Frontal cortex (tissue), 4 donors: ENCODE measurements at places on chromosomes 5 and 9.
A peak's percentile ranks its signal among the peaks of the same experiment; 100 is the strongest.

DNA sequence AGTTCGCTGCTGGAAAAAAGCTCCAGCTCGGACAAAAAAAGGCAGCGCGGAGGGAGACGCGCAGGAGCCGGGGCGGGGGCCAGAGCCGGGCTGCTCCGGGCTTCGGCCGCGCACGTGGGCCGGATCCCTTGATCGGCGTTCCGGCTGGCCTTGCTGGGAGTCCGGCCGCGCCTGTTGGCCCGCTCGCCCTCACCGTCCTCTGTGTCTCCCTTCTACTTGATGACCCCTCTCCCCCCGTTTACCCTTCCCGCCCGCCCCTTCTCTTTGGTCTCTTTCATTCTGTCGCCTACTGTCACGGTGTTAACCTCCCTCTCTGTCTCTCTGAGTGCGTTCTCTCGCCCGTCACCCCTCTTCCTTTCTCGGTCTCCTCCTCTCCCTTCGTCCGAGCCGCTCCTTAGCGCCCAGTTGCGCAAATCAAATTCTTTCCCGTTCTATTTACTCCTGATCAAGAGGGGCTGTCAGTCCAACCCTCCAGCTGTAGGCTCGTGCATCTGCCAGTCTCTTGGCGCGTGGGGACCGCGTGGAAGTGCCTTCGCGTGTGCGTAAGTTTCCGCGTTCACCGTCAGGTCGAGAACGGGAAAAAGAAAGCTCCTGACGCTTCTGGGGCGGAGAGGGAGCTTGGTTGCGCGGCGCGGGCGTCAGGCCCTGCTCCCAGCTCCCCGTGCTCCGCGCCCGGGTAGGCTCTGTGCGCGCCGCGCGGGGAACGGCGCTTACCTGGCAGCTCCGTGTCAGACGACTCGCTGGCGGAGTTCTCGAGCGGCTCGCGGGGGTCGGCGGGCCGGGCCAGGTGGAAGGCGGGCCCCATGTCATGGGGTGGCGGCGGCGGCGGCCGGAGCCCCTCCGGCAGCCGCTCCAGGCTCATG lies 798 bp downstream of the PITX1 start:
- no peak for DNase-seq

DNA sequence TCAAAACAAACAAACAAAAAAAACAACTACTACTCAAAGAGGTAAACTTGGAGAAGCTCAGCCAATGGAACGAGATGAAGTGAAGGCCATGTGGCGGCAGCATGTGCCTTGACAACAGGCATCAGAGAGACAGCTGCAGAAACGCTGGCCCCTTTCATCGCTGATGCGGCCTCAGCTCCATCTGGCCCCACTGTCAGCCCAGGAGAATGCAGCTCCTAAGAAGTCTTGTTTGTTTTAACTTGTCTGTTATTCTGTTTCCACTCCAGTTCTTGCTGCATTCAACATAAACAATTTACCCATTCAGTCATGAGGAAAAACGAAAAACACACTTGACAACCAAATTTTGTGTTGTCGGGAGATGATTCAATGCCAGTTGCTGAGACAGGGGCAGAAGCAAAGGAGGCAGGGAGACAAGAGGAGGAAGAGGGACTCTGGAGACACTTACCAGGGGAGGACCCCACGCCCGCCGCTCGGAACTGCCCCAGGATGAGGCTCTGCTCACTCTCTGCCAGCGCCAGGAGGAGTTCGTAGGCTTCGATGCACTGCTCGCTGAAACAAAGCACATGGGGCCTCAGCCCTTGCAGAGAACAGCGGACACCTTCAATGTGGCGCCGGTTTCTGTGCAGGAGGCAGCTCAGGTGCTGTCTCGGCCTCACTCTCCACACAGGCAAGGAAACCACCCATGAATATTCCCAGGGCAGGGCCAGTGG lies 91.2 kb downstream of the DCP2 start:
- DNase-seq: no peak

DNA sequence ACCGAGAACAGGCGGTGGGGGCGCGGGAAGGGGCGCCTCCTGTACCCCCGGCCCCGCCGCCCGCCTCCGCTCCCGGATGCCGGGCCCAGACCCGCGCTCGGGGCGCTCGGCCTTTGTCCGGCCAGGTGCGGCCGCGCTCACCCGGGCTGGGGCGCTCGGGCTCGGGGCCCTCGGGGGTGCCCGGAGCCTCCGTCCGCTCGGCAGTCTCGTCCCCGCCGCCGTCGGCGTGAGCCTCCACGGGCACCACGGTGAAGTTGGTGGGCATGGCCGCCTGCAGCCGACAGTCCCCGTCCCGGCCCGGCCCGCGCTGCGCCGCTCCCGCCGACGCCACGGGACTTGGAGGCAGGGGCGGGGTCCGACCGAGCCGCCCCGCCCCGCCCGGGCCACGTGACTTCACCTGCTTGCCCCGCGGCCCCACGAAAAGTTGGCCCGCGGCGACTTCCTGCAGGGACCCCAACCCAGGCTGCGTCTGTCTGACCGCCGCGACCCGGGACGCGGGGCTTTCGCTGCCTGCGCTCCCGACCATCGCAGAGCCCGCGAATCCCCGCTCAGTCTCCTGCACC lies at the start of gene SLC12A7:
SLC12A7 (minus strand) TSS at position 337 of the 563 bp plus-strand sequence; CDS start at position 265, 72 bp downstream.
- DNase-seq: peak; percentile 70

GRCh38 chr5:80990971-80991370 lies 30.8 kb downstream of the RASGRF2 start:
- no peak for DNase-seq

DNA sequence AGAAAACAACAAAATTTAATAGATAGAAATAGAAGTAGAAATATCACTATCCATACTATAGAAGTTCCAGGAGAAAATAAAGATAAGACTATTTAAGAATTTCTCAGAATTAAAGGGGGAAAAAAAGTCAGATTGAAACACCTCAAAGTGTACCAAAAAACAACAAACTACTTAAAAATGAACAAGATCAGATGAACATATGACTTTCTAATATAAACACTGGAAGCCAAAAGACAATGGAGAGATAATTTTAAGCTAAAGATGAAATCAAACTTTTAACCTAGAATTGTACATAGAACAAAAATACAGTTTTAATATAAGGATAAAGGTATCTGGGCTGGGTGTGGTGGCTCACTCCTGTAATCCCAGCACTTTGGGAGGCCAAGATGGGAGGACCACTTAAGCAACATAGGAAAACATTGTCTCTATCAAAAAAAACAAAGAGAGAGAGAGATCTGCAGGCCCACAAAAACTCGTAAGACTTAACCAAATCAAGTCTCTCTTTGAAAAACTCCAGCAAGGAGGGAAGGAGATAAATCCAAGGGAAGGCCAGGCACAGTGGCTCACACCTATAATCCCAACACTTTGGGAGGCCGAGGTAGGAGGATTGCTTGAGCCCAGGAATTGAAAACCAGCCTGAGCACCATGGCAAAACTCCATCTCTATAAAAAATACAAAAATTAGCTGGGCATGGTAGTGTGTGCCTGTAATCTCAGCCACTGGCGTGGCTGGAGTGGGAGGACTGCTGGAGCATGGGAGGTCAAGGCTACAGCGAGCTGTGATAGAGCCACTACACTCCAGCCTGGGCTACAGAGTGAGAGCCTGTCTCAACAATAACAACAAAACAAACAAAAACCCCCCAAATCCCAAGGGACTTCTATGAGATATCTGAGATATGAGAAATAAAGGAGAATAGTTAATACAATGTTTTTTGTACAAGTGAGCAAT lies 32.4 kb downstream of the ABHD17B start:
- DNase-seq: no peak

DNA sequence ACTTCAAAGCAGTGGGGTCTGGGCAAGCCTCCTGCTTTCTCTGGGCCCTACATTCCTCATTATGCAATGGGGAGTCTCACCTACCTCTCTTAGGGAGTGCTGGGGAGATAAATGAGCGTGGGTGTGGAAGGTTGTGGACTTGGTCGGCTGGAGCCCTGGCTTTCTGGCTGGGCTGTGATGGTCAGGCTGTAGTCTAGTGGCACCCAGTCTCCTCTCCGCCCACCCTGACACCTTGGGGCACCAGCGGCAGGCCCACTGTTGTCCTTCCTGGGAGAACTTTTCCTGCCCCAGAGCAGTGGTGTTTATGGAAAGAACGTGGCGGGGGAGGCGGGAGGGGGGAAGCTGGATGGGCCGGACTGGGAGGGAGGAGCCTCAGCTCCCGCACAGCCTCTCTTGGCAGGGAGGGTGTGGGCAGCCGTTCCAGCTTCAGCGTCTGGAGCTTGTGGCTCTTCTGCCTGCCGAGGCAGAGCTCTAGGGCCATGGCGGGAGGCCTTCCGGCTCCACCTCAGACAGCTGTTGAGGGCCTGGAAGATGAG lies 4.1 kb downstream of the PTGS1 start:
- no peak for DNase-seq

DNA sequence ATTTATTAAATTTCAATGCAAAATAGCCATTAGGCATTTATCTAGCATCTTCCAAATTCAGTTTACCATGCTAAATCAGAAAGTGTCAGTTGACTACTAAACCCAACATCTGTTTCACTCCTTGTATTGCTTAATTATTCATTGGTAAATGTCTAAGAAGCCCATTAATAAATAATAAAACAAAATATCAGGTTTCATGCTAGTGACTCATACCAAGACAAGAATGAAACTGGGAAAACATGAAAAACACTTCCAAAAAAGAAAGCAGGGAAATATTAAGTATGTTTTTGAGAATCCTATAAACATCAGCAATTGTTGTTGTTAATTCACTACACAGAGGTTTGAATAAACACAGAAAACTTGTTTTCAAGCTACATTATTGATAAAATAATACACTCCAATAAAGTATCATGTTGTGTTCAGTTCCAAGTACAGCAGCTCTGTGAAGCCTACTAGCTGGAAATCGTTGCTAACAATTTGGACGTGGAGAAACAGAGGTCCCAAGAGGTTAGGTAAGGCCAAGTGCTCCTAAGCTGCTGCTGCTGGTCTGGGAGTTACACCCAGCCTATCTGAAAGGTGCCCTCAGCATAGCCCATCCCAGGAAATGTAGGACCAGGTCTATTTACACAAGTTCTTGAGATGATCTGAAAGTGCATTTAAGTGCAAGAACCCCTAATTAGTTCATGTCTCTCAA lies 78.8 kb downstream of the GNAQ start:
- no peak for DNase-seq

DNA sequence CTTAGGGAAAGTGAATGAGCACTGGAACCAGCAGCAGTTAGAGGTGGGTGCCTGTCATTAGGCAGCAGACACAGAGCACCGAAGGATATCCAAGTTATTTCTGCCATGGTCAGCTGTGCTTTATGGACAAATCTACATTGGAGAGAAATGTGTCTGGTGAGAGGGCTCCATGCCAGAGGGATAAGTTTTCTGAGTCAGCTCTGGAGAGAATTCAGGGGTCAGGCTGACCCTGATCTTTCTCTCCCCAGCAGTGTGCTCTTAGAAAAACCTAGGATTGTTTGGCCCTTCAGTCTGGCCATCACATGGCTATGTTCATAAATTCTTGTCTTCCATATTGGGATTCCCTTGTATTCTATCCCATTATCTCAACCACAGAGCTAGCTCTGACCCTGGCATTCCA lies 8.9 kb upstream of the IL17B start:
- no peak for DNase-seq

DNA sequence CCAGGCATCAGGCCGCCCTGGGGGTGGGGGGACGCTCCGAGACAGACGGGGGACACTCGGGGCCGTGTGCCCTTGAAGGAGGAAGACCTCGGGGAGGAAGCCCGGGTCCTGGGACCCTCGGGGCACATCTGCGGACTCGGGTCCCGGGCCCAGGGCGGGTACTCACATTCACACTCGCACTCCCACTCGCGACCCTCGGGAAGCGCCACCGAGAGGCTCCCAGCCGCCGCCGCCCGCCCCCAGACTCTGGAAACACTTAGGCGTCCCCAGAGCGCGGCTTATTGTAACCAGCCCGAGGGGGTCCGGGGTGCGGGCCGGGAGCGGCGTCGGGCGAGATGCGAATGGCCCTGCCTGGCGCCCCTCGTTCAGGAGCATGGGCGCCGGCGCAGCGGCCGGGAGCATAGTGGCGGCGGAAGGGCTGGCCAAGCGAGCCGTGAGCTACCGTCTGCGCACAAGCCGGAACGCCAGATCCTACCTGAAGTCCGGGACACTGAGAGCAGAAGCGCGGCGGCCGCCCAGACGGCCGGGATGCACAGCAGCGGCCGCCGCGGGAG lies 559 bp downstream of the ROR2 start:
- no peak for DNase-seq

- DNase-seq: no peak
Observed at GRCh38 chr9:22413884-22414283, 32.7 kb upstream of the DMRTA1 start.

- DNase-seq: no peak
Observed at GRCh38 chr5:17429353-17429752, 68.7 kb upstream of the TAF11L2 start.

DNA sequence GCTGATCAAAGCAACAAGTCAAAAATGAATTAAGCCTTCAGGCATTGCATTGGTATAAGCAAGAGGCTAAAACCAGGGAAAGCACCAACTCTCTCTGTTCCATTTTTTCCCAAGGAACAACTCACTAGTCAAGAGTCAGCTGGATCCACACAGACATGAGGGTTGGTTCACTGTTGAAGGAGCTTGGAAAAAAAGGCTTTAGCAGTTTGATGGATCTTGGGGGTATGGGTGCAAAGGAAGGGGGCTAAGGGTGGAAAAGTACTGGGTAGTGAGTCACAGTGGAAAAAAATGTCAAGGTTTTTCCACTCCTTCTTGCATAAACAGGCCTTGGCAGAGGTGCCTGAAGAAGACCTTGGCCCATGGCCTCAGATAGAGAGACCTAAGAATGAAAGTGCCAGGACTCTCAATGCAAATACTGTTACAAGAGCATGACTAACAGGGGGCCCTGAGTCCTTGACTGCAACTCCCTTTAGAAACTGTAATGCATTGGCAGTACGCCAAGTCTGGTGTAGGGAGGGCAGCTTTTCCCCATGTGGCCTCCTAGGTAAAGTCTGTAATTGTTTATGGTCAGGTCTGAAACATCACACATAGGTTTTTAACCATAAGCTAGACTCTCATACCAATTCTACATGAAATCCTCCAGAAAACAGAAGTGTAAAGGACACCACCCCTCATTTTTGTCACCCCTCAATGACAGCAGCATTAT lies 23.7 kb downstream of the ACTL7A start:
- no peak for DNase-seq

GRCh38 chr5:159897786-159898393 lies 18.4 kb upstream of the ADRA1B start:
- no peak for DNase-seq

GRCh38 chr9:136476369-136477150 lies 6.3 kb downstream of the SEC16A start:
- DNase-seq: no peak

DNA sequence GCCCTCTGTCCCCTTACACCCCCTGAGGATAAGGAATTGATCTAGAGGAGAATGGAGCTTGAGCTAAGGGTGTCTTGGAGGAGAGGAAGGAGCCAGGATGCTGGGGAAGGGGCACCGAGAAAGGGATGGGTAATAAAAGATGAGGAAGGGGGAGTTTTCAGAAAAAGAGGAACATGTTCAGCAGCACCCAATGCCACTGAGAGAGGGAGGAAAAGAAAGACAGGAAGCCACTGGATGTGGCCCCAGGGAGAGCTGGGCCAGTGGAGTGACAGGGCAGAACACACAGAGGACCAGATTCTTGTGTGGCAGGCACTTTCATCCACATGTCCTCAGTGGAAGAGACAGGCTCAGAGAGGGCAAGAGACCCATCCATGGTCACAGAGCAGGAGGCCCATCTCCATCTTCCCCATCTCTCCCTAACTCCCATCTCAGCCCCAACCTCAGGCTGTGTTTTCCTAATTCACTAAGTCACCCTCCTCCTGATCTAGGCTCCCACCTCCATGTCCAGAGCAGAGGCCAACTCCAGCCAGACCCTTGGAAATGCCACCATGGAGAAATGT lies 7.2 kb downstream of the PFN3 start:
- DNase-seq: no peak

- no peak for DNase-seq
Observed at GRCh38 chr9:71072587-71072986, 48.8 kb downstream of the TRPM3 start.
